ENCODE measurements at places on chromosomes 13 and 19. TPM values are rescaled to one million over a fixed set of nuclear protein-coding genes. Genes with fewer than 3 reads are reported as not detected.

DNA sequence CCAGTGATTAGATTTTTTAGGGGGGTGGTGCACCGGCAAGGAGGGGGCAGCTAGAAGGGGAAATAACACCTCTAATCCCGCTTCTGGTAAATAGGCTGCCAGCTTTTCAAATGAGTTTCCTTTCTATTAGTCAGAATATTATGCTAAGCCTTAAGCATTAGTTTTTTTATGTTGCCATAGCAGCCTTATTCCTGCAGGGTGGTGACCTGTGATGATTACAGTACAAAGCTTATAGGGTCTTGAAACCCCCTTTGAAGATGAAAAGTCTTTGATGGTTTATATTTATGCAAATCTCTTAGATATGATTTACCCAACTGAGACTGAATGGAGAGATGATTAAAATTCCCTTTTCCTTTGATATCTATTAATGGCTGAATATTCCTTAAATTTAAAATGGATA, 109.8 kb downstream of the ZIC5 start:
- H3K36me3 ChIP-seq: no peaks in the 10 kb centered on the region
- H3K27ac ChIP-seq: no peak overlapping the region
- DNase-seq: no peak
- H3K4me1 ChIP-seq: peaks cover 45% of the 10 kb centered on the region
- H3K4me3 ChIP-seq: no peak overlapping the region

GRCh38 chr19:1449467-1450442, at the start of gene APC2:
TSS of gene APC2 (plus strand) at chr19:1450121. CDS start at chr19:1453002, 2,881 bp downstream.
- H3K27me3 ChIP-seq: 0 out of 2 replicates have a peak, but pooled peaks cover 2% of the 10 kb centered on the region
- H3K36me3 ChIP-seq: no peaks in the 10 kb centered on the region
- H3K4me3 ChIP-seq: peak within 1 kb of the TSS; percentile 46
- H3K4me1 ChIP-seq: peaks cover 16% of the 10 kb centered on the region
- DNase-seq: peak; percentile 89

- no peaks in the 10 kb centered on the region for H3K27me3 ChIP-seq
- H3K27ac ChIP-seq: no peak overlapping the region
- no peak for DNase-seq
- no peaks in the 10 kb centered on the region for H3K36me3 ChIP-seq
Measured at GRCh38 chr13:36530861-36531590, 98.7 kb downstream of the CCNA1 start.

DNA sequence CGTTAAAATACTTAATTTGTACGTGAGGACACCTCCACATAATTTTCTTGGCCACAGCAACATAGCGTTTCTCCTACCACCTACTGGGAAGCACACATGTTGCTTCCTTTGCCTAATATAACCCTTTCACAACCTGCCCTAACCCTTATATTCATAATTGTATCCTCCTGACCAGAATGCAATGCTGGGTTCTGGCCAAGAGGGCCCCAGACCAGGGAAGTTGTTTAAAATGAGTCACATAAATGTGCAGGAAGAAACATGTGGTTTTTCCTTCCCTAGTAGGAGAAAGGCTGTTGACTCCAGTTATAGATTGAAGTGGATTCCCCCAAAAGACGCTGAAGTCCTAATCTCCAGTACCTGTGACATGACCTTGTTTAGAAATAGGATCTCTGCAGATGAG, 187.3 kb downstream of the NUFIP1 start:
- H3K4me3 ChIP-seq: no peak overlapping the region
- H3K27me3 ChIP-seq: no peaks in the 10 kb centered on the region
- DNase-seq: no peak
- no peaks in the 10 kb centered on the region for H3K36me3 ChIP-seq
- no peak overlapping the region for H3K27ac ChIP-seq

DNA sequence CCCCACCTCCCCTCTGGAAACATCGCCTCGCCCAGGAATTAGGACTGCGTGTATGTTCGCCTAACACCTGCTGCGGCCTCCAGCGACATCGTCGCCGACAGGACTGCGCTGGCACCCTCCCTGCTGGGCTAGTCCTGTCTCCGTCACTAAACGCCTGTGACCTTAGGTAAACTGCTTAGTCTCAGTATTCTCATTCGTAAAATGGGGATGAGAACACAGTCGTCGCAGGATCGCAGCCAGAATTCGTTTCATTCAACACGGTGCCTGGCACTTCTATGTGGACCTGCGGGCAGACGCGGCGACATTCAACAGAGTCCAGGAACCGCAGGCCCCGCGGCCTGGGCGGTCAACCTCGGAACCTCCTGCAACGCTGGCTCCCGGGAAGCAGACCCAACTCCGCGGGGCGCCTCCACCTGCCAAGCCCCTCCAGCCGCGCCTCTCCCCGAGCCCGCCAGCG, 485 bp downstream of the CRYL1 start:
- DNase-seq: no peak
- no peaks in the 10 kb centered on the region for H3K27me3 ChIP-seq
- no peaks in the 10 kb centered on the region for H3K36me3 ChIP-seq
- peaks cover 16% of the 10 kb centered on the region for H3K4me1 ChIP-seq
- peak overlapping the region; percentile 72 for H3K4me3 ChIP-seq

DNA sequence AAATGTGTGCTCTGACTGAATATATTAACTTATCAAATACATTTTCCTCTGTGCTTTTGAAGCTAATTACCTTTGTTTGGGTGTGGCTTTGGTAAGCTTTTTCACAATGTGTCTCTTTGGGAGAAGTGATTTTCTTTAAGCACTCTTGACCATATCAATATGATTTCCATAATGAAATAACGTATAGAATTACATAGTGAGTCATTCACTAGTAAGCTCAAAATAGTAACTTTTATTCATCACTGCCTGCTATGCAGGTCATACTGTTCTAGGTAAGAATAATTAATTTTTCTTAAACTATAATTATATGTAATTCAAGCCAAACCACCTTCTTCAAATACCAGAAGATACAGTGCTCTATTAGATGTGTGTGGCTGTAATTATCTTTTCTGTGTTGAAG, 480.7 kb downstream of the MYO16 start:
- no peak overlapping the region for H3K27ac ChIP-seq
- peaks cover 5% of the 10 kb centered on the region for H3K4me1 ChIP-seq
- DNase-seq: no peak
- no peaks in the 10 kb centered on the region for H3K27me3 ChIP-seq
- no peaks in the 10 kb centered on the region for H3K36me3 ChIP-seq
- no peak overlapping the region for H3K4me3 ChIP-seq

- no peak overlapping the region for H3K27ac ChIP-seq
- DNase-seq: no peak
- no peaks in the 10 kb centered on the region for H3K36me3 ChIP-seq
- H3K27me3 ChIP-seq: no peaks in the 10 kb centered on the region
- H3K4me3 ChIP-seq: no peak overlapping the region
- H3K4me1 ChIP-seq: no peaks in the 10 kb centered on the region
Measured at GRCh38 chr13:113365583-113365970, 1.6 kb upstream of the GRTP1 start.

DNA sequence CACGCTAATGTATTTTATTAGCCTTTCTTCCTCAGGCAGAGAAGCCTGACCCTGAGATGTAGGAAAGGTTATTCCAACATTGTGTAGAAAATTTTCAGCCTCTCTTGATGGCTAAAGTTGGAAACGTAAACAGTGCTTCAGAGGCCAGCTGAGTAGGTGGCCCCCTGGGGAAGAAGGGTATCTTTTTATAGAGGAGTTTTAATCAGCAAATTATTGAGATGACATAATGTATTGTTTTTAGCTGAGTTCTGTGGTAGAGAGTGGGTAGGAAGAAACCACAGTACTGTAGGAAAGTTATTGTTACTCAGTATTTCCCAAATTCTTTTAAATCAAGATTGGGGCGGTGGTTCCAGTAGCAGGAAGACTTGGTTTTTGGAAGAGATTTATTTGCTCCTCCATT, 268.8 kb downstream of the DLEU7 start:
- no peak for DNase-seq
- H3K27me3 ChIP-seq: no peaks in the 10 kb centered on the region
- no peak overlapping the region for H3K4me3 ChIP-seq
- no peak overlapping the region for H3K27ac ChIP-seq

GRCh38 chr19:58326914-58327726, at the start of gene ZSCAN22:
TSS of gene ZSCAN22 (plus strand) at chr19:58326994. CDS start at chr19:58334803, 7,809 bp downstream.
- H3K36me3 ChIP-seq: no peaks in the 10 kb centered on the region
- no peaks in the 10 kb centered on the region for H3K27me3 ChIP-seq
- H3K27ac ChIP-seq: peak within 1 kb of the TSS; percentile 2
- peak within 1 kb of the TSS; percentile 82 for H3K4me3 ChIP-seq
- DNase-seq: peak; percentile 99

RAB20 gene
- 0.79 TPM for total RNA-seq

BEST2 gene
- not detected for total RNA-seq

CYSLTR2 gene
- 0.22 TPM for total RNA-seq

ICAM4 gene
- total RNA-seq: not detected

SIGLEC5 gene
- total RNA-seq: not detected

ZNF439 gene
- total RNA-seq: 16.5 TPM

MZF1 gene
- total RNA-seq: 20.1 TPM

ZNF823 gene
- total RNA-seq: 5.9 TPM
